ENCODE measurements at places on chromosomes 3 and 15. TPM values are rescaled to one million over a fixed set of nuclear protein-coding genes. Genes with fewer than 3 reads are reported as not detected.

CCR2 gene
- total RNA-seq = not detected

SLC22A13 gene
- 0.26 TPM for total RNA-seq

TLNRD1 gene
- 15.0 TPM for total RNA-seq

EXD1 gene
- total RNA-seq = not detected

PLA2G4D gene
- total RNA-seq = not detected

STX19 gene
- 0.30 TPM for total RNA-seq

KLHL6 gene
- not detected for total RNA-seq

GOLGA8Q gene
- not detected for total RNA-seq

C3orf80 gene
- total RNA-seq = 0.53 TPM

CACNA2D2 gene
- total RNA-seq = not detected

GRIP2 gene
- 3.7 TPM for total RNA-seq

CHRNA7 gene
- 0.30 TPM for total RNA-seq

HMCES gene
- 48.7 TPM for total RNA-seq

AMT gene
- 1.8 TPM for total RNA-seq

FANCD2OS gene
- not detected for total RNA-seq

POPDC2 gene
- total RNA-seq = 0.19 TPM

SPG11 gene
- total RNA-seq = 41.8 TPM

RASSF1 gene
- 11.2 TPM for total RNA-seq

SKOR1 gene
- 1.1 TPM for total RNA-seq

SPATA12 gene
- total RNA-seq = not detected

ELL3 gene
- 1.2 TPM for total RNA-seq

EBLN2 gene
- 6.5 TPM for total RNA-seq

GTF2A2 gene
- total RNA-seq = 71.8 TPM

FBXL2 gene
- 2.4 TPM for total RNA-seq

FAM107A gene
- total RNA-seq = not detected

ADGRG7 gene
- not detected for total RNA-seq

ITGA11 gene
- total RNA-seq = 1.2 TPM

TJP1 gene
- 35.1 TPM for total RNA-seq

CFAP92 gene
- total RNA-seq = 0.61 TPM

TMEM212 gene
- total RNA-seq = not detected

TNIK gene
- 5.2 TPM for total RNA-seq
